ENCODE measurements at places on chromosomes 16 and 17.

DNA sequence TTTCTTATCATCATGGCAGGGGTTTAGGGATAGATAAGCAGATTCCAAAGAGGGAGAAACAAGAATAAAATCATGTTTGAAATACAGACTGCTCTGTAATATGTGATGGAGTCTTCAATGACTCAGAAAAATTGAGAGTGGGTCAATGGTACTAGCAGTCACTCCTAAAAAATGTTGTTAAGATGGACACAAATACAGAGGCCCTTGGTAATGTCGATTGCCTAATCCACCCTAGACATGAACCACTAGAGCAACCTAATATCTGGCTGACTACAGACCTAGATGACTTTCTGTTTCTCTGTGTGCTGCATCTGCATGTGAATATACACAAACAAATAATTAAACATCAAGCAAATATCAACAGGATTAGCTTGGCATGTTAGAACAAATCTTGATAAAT is 135.8 kb downstream of the CDH8 start:
- no peak for DNase-seq

DNA sequence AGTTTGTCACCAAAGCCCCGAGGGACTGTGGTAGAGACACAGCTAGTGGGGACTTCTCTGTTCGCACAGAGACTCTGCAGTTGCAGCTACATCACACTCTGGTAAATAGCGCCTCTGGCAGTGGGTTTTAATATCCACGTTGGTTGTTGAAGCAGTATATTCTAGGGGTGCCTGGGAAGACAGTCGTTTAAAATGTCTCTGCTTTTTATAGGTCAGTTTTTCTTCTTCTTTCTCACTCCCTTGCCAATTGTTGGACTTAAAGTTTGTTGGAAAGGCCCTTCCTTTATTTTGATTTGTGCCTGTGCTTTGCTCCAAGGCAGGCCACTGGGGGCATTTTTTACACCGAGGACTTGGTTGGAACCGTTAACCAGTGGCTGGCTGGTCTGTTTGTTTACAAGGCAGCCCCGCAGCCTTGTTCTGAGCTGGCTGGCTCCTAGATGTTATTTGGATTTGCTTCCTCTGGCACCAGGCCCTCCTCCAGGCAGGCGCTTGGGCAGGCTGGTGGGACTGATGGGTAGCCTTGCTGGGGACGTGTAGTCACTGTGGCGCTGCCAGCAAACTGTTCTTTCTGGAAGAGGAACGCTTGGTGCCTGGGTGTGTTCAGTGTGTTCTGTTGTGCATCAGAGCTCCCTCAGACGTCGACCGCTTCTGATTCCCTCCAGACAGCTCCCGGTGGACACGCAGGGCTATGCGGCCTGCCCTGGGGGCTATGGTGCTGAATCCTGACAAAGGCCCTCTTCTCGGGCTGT is 218.2 kb upstream of the CHMP6 start:
- no peak for DNase-seq

- no peak for DNase-seq
Observed at GRCh38 chr16:77457046-77457445, 22.2 kb upstream of the ADAMTS18 start.

DNA sequence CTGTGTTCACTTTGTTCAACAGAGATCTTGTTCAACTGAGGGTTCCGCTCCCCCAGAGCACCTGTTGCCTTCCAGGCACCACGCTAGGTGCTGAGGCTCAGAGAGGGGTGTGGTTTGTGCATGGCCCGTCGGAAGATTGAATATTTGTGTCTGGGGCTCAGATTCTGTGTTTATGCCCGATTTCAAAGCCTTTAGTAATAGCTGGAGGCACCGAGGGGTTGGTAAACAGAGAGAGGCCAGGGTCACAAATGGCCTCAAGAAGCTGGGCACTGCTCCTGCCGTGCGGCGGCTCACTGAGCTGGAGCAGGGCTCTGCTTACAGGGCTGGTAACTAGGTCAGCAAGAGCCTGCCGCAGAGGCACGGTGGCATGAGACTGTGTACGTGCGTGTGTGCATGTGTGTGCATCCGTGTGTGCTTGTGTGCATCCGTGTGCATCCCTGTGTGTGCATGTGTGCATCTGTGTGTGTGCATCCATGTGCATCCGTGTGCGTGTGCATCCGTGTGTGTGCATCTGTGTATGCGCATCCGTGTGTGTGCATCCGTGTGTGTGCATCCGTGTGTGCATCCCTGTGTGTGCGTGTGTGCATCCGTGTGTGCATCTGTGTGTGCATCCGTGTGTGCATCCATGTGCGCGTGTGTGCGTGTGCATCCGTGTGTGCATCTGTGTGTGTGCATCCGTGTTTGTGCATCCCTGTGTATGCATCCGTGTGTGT is 5.4 kb downstream of the ITGAE start:
- no peak for DNase-seq

GRCh38 chr17:81575836-81576235 is 23.7 kb upstream of the FAAP100 start:
- DNase-seq: no peak

- DNase-seq: no peak
Observed at GRCh38 chr16:74729783-74730683, 29.4 kb upstream of the MLKL start.

- DNase-seq: no peak
Observed at GRCh38 chr16:67594956-67595355, 32.6 kb downstream of the CTCF start.

GRCh38 chr17:32117399-32117798 is 24.9 kb upstream of the RHOT1 start:
- DNase-seq: no peak

DNA sequence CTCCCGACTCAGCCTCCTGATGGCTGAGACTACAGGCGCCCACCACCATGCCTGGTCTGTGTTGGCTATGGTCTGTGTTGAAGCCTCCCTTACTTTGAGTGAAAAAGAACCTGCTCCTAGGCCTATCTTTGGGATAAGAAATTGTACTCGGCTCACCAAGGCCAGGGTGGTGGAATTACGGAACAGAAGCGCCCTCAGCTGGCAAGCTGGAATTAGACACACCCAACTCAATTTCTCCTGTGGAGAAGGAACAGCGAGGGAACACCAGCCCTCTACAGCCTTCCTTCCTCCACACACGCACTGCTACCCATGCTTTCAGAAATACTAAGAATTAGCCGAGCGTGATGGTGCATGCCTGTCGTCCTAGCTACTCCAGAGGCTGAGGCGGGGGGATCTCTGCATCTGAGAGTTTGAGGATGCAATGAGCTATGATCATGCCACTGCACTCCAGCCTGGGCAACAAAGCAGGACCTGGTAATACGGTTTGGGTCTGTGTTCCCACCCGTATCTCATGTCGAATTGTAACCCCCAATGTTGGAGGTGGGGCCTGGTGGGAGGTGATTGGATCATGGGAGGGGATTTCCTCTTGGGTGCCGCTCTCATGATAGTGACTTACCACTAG is 40.1 kb upstream of the RBBP6 start:
- peak; percentile 77 for DNase-seq

DNA sequence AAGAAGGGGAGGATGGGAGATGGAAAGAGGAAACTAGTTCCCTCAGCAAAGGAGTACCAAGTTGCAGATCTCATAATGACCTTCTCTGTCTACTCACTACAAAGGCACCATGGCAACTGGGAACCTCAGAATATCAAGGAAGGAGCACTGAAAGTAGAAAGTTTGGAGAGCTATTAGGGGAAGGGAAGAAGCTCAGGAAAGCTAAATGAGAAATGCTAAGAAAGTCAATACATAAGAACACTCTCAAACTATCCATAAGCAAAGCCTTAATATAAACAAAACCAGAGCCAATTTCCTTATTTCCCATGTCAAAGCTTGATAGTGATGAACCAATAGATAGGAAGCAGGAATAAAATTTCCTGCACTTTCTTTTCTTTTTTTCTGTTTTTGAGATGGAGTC is 57.9 kb upstream of the C17orf78 start:
- no peak for DNase-seq

- no peak for DNase-seq
Observed at GRCh38 chr17:79207960-79208359, 133.3 kb downstream of the ENGASE start.
